ENCODE measurements at places on chromosomes 16 and 17.

- DNase-seq: no peak
These were observed 9.2 kb downstream of the ZDHHC7 start for GRCh38 chr16:85002099-85002541.

DNA sequence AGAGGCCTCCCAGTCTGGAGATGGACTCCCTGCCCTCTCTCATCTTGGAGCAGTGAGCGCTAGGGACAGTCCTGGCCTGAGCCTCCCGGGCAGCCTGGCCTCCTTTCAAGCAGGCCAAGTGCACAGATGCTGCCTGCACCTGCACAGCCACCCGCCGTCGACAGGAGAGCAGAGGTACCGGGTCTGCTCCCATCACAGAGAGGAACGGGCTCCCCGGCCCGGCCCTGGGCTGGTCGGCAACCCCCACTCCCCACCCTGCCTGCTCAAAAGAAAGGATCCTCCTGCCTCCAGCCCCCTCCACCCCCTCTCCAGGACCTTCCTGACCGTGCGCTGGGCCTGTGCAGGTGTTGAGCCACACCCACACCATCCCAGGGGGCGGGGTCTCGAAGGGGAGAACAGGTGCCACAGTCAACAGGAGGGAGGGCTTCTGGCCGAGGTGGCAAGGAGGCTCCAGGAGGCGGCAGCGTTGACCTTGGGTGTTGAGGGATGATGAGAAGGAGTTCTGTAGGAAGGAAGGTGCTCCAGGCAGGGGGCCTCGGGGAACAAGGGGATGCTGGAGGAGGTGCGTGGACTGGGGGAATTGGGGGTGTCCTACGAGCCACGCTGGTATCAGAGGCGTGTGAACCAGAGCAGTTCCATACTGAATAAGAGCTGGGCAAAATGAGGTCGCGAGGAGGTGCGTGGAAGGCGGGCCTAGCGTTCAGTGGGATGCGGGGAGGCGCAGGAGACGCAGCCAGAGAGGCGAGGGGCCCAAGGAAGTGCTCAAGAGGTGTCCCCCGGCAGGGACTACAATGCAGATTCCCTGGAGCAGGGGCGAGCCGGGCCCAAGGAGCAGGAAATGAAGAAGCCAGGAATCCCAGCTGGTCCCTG, 967 bp upstream of the CDH15 start:
- DNase-seq: no peak

GRCh38 chr17:7632492-7632894, 2.6 kb downstream of the SHBG start:
- no peak for DNase-seq

DNA sequence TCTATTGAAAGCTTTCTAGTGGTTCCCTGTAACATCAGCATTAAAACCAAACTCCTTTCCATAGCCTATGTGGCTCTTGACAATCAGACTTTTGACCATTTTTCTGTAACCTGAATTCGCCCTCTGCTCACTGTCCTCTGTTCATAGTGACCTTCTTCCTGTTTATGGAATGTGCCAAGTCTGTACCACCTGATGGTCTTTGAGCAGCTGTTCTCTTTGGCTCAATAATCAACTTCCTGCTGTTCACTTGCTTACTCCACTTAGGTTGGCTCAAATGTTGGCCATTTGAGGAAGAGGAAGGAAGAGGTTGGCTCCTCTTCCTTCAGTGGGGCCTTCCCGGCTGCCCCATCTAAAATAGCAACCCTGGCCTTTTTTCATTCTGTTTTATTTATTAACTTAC, 251.5 kb downstream of the CA10 start:
- no peak for DNase-seq

GRCh38 chr17:6551869-6552531, 4.4 kb downstream of the PITPNM3 start:
- no peak for DNase-seq

DNA sequence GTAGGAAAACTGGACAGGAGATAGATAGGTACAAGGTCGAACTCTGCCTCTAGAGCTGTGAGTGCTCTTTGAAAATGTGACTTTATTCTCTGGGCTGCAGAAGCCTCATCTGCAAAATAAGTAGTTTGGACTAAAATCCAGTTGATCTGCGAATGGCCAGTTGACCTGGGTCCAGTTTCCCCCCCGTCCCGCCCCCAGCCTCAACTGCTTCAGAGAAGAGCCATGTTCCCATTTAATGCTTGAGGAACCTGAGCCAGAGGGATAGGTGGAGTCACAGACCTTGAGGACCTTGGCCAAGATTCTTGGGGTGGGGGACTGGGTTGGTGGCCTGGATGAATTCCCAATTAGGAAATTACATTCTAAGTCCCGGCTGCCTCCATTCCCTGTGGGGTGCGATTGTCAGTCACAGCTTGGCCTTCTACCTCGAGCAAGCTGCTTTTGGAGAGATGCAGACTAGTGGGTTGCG, 14.1 kb downstream of the TBX2 start:
- no peak for DNase-seq

DNA sequence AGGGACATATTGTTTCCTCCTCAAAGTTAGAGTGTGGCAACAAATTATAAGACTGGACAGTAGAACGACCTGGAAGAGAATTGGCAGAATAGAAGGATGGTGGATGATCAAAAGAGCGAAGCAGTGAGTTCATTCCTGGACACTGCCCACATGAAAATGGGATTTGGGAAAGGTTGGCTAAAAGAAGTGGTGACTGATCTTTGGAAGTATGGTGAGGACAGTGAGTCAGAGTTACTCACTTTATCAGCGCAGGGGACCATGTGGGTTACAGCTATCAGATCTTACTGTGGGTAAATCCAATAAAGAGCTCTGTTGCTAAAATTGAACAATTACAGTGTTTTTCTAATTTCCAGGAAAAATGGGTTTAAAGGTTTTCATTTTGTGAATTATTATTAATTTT, 2.7 kb upstream of the TANC2 start:
- DNase-seq: no peak

DNA sequence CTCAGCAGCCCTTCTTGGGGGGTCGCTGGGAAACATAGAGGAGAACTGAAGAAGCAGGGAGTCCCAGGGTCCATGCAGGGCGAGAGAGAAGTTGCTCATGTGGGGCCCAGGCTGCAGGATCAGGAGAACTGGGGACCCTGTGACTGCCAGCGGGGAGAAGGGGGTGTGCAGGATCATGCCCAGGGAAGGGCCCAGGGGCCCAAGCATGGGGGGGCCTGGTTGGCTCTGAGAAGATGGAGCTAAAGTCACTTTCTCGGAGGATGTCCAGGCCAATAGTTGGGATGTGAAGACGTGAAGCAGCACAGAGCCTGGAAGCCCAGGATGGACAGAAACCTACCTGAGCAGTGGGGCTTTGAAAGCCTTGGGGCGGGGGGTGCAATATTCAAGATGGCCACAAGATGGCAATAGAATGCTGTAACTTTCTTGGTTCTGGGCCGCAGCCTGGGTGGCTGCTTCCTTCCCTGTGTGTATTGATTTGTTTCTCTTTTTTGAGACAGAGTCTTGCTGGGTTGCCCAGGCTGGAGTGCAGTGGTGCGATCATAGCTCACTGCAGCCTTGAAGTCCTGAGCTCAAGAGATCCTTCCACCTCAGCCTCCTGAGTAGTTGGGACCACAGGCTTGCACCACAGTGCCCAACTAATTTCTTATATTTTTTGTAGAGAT, 3.4 kb downstream of the STH start:
- peak; percentile 20 for DNase-seq

DNA sequence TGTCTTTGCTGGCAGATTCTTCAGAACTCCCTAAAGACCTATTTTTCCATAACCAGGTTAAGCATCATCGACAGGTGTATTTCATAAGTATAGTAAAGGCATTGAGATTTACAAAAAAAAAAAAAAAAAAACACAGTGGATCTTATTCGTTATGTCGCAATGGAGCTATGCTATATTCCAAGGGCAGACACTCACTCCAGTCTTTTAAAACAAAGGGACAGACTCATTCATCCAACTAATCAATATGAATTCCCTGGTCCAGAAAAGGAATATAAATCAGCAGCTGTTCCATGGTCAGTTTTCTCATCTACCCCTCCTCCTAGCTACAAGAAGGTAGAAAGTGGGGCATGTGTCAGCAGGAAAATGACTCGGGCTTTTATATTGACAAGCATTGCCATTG, 97.7 kb upstream of the MON1B start:
- DNase-seq: no peak

DNA sequence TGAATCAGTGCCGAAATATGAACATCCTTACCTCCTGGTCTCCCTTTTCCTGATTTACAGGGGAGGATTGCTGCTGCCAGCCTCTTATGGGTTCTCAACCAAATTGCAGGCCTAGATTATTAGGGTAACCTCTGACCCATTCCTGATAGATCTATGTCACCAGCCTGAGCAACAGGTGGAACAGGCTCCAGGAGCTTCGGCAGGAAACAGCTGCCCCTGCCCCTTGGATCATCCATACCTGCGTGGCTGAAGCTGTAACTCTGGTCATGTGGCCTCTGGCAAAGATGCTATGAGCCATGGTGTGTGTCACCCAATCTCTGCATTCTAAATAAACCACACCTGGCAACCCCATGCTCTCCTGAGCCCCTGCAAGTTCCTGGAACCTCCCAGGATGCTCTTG, 18.4 kb upstream of the RBBP6 start:
- DNase-seq: no peak

- no peak for DNase-seq
These were observed 29.9 kb downstream of the MAP3K3 start for GRCh38 chr17:63652106-63652505.

DNA sequence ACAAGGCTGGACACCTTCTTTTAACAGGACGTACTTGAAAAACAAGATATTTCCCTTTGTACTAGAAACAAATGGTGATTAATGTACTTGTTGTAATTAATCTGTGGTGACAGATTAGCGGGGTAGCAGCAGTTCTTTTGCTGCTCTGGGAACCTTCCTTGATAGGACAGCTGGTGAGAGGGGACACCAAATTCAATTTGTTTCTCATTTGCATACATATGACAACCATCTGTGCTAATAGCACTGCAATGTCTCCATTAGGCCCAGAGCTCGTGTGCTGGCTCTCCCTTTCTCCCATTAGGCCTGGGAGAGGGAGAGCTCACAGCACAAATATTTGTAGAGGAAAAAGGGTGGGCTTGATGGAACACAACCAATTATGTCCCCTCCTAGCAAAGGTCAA, 221.0 kb upstream of the HS3ST3A1 start:
- no peak for DNase-seq

DNA sequence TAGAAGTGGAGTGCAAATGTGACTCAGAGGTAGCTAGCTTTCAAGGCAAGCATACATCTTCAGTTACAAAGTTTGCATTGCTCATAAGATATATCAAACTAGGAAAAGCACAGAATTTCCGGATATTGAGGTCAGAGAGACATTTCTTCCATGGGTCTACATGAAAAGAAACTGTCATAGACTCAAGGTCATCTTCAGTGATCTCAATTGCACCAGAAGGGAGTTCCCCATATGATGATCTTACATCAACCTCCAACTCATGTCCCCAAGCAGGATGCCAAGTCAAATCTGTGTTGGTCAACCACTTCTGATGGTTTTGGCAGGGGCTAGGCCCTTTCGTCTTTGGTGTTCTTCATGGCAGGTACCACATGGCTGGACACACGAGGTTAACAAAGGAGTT, 459.9 kb upstream of the MAF start:
- DNase-seq: no peak

DNA sequence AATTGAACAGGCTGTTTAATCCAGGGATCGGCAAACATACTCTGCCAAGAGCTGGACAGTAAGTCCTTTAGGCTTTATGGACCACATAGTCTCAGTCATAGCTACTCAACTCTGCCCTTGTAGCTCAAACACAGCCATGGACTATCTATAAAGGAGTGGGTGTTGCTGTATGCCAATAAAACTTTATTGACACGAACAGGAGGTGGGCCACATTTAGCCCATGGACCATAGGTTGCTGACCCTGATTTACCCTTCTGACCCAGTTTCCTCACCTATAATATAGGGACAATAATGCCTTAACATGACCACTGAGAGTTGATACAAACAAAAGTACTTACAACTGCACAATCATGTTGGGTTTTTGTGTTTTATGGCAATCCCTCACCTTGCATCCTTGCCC, 257.0 kb upstream of the SDK2 start:
- no peak for DNase-seq

- no peak for DNase-seq
These were observed 328.4 kb downstream of the MAF start for GRCh38 chr16:79272141-79272577.

GRCh38 chr17:77147357-77147801, 6.6 kb downstream of the SEC14L1 start:
- no peak for DNase-seq

DNA sequence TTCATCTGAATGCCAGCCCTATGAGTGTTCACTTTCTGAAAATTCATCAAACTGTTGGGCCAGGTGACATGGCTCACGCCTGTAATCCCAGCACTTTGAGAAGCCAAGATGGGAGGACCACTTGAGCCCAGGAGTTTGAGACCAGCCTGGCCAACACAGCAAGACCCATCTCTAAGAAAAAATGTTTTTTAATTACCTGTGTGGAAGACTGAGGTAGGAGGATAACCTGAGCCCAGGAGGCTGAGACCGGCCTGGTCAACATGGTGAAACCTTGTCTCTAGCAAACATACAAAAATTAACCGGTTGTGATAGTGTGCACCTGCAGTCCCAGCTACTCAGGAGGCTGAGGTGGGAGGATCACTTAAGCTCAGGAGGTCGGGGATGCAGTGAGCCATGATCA, 10.3 kb downstream of the MYH11 start:
- DNase-seq: no peak

DNA sequence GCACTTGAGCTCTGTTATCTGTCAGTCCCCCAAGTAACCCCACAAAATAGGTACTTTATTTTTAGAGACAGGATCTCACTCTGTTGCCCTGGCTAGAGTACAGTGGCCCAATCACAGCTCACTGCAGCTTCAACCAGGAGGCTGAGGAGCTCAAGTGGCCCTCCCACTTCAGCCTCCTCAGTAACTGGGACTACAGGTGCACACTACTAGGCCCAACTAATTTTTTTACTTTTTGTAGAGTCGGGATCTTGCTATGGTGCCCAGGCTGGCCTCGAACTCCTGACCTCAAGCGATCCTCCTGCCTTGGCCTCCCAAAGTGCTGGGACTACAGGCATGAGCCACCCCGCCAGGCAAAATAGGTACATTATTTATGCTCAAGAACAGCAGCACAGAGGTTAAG, 99.6 kb downstream of the MGAT5B start:
- DNase-seq: no peak

GRCh38 chr17:57993471-57994365, 5.7 kb upstream of the VEZF1 start:
- DNase-seq: no peak

- no peak for DNase-seq
These were observed 176.9 kb upstream of the FAM20A start for GRCh38 chr17:68777856-68778694.

GRCh38 chr16:66357523-66357928, 9.0 kb upstream of the CDH5 start:
- DNase-seq: no peak

GRCh38 chr17:73071066-73071999, 21.2 kb downstream of the SLC39A11 start:
- no peak for DNase-seq

GRCh38 chr16:53770641-53771040, 66.7 kb downstream of the FTO start:
- no peak for DNase-seq
